ENCODE measurements at places on chromosomes 5 and 9.

DNA sequence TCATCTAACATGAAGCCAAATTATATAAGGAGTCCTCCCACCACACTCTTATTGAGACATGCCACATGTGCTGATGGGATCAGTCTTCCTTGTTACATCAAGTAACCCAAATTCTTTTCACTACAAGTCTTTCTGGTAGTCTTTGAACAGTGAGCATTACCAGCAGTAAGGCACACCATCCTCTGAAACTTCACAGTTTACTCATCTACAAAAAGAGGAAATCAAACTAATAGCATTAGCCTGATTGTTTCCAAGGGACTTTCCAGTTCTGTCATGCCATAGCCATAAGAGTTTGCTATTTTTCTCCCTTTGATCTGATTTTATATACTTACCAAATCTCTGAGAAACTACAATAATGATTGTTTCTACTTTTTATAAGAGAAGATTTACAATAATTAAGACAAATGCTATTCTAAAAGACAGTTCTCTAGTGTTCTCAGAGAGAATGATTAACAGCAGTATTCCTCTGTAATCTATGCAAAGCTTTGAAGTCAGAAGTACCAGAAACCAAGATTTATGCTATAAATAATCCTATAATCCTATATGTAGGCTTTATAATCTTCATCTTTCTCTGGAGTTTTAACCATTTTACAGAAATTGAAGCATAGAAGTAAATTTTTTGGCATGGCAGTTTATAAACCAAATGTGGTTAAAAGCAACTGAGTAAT lies 166.2 kb upstream of the ACO1 start:
- no peak for DNase-seq

DNA sequence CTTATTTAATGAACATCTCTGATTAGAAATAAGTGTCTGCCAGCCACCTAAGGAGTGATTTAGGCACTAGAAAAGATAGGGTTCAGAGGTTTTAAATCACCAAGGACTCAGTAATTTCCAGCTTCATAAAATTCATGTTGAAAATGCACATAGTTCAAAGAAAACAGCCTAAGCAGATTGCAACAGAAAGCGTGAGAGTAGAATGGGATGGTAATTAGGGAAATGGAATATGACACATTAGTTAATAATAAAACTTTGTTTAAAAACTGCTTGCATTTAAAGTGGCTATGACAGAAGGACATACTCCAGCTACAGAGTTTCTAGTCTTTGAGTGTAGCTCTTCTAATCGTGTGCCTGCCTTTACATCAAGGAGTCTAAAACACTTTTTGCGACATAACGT lies 490.8 kb downstream of the TLE4 start:
- DNase-seq, result no peak

- DNase-seq, result no peak
Measured at GRCh38 chr5:1538741-1539392, 15.1 kb upstream of the LPCAT1 start.

GRCh38 chr9:115359017-115359780 lies 241.2 kb upstream of the TNC start:
- no peak for DNase-seq

DNA sequence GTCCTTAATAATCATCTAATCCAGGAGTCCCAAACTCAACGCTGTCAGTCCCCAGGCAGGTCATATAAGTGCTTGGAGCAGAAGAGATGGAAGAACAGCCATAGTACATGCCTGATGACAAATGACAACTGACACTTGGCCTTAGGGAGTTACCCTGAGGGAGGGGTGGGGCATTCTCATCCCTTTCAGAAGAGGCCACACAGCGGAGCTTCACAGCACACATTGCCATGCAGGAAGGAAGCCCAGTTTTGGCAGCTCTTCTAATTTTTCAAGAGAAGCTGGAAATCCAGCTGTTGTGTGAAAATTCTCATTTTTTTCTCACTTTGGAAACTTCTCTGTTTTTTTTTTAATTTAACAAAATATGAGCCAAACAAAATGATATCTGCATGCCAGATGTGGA lies 89.0 kb downstream of the ASTN2 start:
- DNase-seq, result no peak

GRCh38 chr5:112348387-112348786 lies 70.7 kb downstream of the EPB41L4A start:
- DNase-seq, result no peak

GRCh38 chr9:30504502-30504905 lies 1879.9 kb upstream of the ACO1 start:
- no peak for DNase-seq

DNA sequence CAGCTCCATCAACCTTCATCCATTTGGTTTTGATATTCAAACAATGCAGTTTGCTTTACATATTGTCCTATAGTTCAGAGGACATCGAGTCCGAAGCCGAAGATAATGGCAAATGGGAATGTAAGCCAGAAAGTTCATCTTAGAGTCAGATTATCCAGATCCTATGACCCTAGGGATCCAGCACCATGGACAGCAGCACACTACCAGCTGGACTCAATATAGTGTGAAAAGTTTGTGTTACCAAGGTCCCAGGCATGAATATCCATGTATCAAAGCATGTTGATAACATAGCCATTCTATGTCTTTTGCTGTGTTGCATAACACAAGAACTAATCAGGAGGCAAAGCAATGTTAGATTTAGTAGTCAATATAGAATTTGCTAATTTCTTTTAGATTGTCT lies 46.3 kb downstream of the FSTL4 start:
- DNase-seq, result no peak

All from NCI-H187 (cell line).